ENCODE measurements at places on chromosomes 11 and 22. TPM values are rescaled to one million over a fixed set of nuclear protein-coding genes. Genes with fewer than 3 reads are reported as not detected.

Gene FAM181B
- 0.11 TPM for total RNA-seq

Gene HEPHL1
- not detected for total RNA-seq

Gene OR56A1
- not detected for total RNA-seq

Gene C1QTNF5
- total RNA-seq, result not detected

Gene CADM1
- 21.8 TPM for total RNA-seq

Gene PRRG4
- total RNA-seq, result 0.53 TPM

Gene ANO5
- total RNA-seq, result 0.89 TPM

Gene CDC45
- total RNA-seq, result 24.1 TPM

Gene F2
- total RNA-seq, result 2.0 TPM

Gene OR51B4
- not detected for total RNA-seq

Gene MCAM
- 9.5 TPM for total RNA-seq

Gene PLEKHB1
- 0.85 TPM for total RNA-seq

Gene GGTLC3
- total RNA-seq, result not detected

Gene APOL2
- total RNA-seq, result 32.5 TPM

Gene GAL
- 22.8 TPM for total RNA-seq

Gene CBLIF
- not detected for total RNA-seq

Gene UBQLNL
- total RNA-seq, result not detected

Gene CEP164
- 14.6 TPM for total RNA-seq

Gene ACCSL
- total RNA-seq, result not detected

Gene CST6
- total RNA-seq, result not detected

Gene SLC43A1
- 1.8 TPM for total RNA-seq

Gene OR51Q1
- not detected for total RNA-seq

Gene OR8D4
- total RNA-seq, result not detected

Gene CCDC81
- total RNA-seq, result 0.25 TPM

Gene KCNE3
- total RNA-seq, result not detected

Gene SLC17A6
- not detected for total RNA-seq

Gene RTN4R
- 5.6 TPM for total RNA-seq

Gene TRPM5
- not detected for total RNA-seq

Gene SPTBN2
- total RNA-seq, result 11.2 TPM

Gene SBF2
- 13.4 TPM for total RNA-seq

Gene SLC16A8
- total RNA-seq, result not detected

Gene GRAMD1B
- total RNA-seq, result 45.4 TPM

Gene BBOX1
- total RNA-seq, result not detected

Gene TEX12
- not detected for total RNA-seq

Gene JAML
- not detected for total RNA-seq

Gene ZFTA
- total RNA-seq, result 7.3 TPM

Gene CLTCL1
- 4.4 TPM for total RNA-seq

Gene CYB5R2
- total RNA-seq, result 4.3 TPM

Gene DCDC1
- 0.18 TPM for total RNA-seq

Gene ASRGL1
- total RNA-seq, result 15.0 TPM

Gene HSPB2
- not detected for total RNA-seq

Gene PITPNM1
- 60.6 TPM for total RNA-seq

Gene PDXP
- total RNA-seq, result 19.9 TPM

Gene IGHMBP2
- 16.6 TPM for total RNA-seq

Gene DTX4
- total RNA-seq, result 4.1 TPM

Gene OR4D5
- not detected for total RNA-seq

Gene APOA1
- 0.10 TPM for total RNA-seq

Gene CAT
- 48.7 TPM for total RNA-seq

Gene SLC22A12
- total RNA-seq, result not detected

Gene TESMIN
- total RNA-seq, result 7.0 TPM

Gene UPK3A
- not detected for total RNA-seq

Gene IGF2
- 1.4 TPM for total RNA-seq

Gene LGALS12
- not detected for total RNA-seq
